ENCODE measurements at places on chromosomes 3 and 15.

DNA sequence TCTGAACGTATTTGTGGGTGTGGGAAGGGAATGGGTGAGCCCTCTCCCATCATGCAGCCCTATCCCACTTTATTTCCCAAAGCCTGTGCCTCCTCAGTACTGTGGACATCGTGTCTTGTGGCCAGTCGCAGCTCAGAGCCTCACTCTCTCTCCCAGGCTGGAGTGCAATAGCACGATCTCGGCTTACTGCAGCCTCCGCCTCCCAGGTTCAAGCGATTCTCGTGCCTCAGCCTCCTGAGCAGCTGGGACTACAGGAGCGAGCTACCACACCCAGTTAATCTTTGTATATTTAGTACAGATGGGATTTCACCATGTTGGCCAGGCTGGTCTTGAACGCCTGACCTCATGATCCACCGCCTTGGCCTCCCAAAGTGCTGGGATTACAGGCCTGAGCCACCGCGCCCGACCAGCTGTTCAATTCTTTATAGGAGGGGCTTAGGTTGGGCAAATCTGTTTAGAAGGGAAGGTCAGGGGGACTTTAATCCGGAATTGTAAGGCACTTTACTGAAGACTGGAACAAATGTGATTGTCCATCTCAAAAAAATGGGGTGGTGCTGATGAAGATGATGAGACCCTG lies 42.7 kb upstream of the BDH1 start:
- no peak for ATAC-seq

GRCh38 chr3:128071771-128072453 lies 19.7 kb downstream of the SEC61A1 start:
- ATAC-seq: no peak

DNA sequence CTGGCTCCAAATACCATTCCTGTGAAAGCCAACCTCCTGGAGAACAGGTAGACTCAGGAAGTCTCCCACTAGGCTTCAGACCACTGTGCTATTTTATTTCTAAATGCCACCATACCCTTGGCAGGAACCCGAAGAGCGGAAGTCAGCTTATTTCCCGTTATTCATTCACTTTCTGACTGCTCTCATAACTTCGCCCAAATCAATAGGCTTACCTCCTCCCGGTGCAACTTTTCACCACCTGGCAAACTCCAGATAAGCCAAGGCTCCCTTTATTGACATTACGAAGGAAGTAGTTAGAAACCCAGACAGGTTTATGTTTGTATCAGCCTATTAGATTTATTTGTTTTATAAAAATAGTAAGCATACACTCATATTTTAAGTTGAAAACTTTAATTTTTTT lies 3.3 kb upstream of the CCDC54 start:
- no peak for ATAC-seq

GRCh38 chr3:151983538-151983937 lies 110.1 kb downstream of the SUCNR1 start:
- no peak for ATAC-seq

DNA sequence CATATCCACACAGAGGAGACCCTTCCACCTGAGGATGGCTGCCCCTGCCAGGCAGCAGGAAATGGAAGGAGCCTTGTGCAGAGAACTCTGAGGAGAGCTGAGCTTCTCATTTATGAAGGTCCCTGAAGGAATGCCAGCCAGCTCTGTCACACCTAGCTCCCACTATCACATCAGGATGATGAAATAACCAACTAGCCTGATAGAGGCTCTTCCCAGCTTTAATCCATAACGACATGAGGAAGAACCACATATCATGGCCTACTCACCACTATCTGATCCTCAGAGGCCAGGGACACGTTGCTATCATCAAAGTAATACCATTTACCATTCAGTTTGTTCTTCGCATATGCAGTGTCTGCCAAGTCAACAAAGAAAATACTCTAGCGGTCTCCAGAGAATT lies 1.5 kb upstream of the C3orf62 start:
- no peak for ATAC-seq

DNA sequence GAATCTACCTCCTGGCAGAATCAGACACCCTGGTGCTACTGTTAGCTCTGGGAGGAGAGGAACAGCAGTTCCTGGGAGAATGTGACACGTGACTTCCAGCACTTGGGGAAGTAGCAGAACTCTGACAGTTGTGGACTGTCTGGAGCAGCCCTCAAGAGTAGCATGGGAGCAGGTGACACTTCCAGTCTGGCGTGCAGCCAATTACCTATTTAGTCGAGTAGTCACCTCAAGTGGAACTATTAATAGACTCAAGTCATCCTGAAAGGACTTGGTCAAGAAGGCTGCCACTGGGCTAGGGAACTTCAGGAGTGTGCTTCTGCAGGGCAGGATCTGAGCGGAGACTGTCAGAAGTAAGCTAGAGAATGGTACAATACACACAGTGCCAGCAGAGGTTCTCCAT lies 62.3 kb downstream of the MTHFS start:
- ATAC-seq: no peak

GRCh38 chr3:109089265-109089664 lies 28.7 kb downstream of the MORC1 start:
- ATAC-seq: no peak

All from esophagus mucosa (tissue), 1 donor.